NCI-H1417 treated with DMSO at 0.1 percent for 48 hours (cell line): ENCODE measurements at places on chromosomes 7 and 10.

DNA sequence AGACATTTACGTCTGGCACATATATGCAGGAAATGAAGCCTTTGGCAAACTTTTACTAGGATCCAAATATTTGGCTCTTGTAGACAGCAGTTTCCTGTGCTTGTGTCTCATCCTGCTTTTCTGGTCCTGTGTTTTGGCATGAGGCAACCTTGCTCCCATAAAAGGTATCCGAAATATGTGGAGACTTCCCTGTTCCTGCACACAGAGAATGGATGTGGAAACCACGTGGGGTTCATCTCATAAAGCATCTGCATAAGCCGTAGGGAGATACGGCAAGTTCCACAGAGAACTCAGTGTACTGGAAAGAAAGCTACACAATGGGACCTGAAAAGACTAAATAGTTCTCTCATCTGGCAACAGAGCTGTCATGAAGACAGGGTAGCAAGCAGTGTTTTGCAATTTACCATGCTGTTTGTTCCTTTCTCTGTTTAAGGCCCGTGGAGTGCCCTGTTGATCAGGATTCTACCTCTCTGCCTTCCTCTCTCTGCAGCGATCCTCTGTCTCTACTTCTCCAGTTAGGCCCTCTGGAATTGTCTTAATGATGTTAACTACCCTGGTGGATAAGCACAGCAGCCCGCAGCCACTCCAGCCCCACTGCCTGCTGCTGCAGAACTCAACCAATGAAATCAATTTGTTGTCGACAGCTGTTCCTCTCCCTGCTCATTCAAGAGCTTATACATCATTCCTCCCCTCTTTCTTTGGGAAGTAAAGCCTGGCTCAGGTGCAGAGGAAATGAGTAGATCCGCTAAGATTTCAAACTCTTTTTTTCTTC lies 293.6 kb downstream of the CSTF2T start:
- no peak for DNase-seq

GRCh38 chr10:26977635-26978034 lies 116.9 kb upstream of the ABI1 start:
- DNase-seq = no peak

DNA sequence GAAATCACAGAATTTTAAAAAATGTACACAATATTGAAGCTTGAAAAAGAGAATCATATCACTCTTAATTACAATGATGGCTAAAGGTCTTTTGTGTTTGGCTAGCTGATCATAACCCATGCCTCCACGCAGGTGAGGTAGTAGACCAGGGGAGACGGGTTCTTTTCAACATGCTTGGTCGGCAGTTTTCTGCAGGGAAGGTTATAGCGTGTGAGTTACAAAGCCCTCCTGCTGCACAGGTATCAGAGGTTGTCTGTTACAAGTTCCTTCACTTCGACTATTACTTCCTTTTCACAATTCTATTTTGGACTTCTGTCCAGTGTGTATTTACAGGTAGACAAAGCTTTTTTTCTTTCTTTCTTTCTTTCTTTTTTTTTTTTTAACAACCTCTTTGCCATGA lies 127.1 kb upstream of the PRPS1L1 start:
- DNase-seq = no peak

- DNase-seq = no peak
Measured at GRCh38 chr10:13365243-13365642, 17.1 kb upstream of the SEPHS1 start.

DNA sequence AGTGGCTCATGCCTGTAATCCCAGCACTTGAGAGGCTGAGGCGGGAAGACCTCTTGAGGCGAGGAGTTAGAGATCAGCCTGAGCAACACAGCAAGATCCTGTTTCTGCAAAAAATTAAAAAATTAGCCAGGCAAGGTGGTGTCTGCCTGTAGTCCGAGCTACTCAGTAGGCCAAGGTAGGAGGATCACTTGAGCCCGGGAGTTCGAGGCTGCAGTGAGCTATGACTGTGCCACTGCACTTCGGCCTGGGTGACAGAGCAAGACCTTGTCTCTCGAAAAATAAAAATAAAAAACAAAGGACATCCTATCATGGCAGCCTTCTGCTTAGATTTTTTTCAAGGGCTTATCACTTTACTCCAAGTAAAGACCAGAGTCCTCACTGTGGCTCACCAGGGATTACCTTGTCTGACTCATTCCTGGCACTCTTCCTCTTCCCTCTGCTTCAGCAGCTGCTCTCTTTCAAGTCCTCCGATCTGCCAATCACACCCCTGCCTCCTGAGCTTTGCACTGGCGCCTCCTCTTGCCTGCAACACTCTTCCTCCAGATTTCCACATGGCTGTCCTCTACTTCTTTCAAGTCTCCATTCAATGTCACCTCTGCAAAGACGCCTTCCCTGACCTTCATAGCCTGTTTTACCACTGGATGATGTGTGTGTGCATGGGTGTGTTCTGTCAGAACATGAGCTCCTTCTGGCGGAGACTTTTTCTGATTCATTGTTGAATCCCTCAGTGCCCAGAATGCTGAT lies 7.7 kb downstream of the PRTFDC1 start:
- no peak for DNase-seq

DNA sequence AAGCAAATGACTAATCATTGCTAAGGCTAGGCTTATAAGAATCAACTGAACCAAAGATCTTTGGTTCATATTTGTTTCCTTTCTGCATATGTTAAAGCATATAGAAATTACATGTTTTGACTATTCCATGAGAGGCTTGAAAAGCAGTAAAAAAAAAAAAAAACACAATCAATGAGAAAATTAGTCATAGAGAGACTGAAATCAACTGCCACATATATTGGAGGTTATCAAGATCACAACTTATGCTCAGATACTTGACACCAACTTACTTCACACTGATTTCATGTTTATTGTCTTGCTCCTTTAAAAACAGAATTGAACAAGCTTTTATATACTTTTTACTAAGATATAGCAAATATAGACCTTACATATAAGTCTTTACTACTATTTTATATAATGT lies 161.3 kb downstream of the TPK1 start:
- DNase-seq = no peak

- no peak for DNase-seq
Measured at GRCh38 chr7:109256762-109257560, 687.3 kb downstream of the DNAJB9 start.
